ENCODE measurements at places on chromosomes 6 and 20. TPM values are rescaled to one million over a fixed set of nuclear protein-coding genes. Genes with fewer than 3 reads are reported as not detected.

Gene KCNK15
- total RNA-seq = not detected

GRCh38 chr20:48489656-48490055 lies 338.1 kb downstream of the PREX1 start:
- peak; percentile 81 for DNase-seq

DNA sequence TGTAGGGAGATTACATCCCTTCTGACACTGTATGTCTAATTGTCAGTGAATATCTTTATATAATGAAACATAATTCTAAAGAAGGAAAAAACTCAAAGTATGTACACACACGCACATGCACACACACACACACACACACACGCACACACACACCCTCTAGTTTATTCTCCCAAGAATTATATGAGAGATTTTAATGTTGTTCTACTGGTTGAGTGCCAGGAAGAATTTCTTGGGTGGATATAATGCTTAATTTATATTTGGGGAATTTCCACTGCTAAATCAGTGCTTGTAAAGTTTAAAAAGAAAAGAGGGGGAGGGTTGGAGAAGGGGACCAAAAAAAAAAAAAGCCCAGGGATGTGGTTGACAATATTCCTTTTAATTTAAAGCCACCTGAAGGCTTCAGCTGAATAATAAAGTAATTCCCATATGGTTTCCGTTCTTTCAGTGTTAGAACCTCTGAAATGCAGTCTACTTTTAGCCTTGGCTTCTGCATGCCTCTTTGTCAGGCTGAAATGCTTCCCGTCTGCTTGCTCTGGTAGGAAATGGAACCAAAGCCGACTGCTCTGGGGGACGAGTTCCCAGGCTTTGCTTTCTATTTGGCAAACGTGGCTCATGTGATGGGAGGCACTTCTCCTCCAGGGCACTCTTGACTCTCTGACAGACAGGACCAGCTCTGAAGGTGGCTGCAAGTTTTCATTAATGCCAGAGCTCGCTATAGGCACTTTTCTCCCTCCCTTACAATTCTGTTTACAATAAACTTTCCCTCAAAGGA lies 225.4 kb downstream of the PRL start:
- no peak for DNase-seq

DNA sequence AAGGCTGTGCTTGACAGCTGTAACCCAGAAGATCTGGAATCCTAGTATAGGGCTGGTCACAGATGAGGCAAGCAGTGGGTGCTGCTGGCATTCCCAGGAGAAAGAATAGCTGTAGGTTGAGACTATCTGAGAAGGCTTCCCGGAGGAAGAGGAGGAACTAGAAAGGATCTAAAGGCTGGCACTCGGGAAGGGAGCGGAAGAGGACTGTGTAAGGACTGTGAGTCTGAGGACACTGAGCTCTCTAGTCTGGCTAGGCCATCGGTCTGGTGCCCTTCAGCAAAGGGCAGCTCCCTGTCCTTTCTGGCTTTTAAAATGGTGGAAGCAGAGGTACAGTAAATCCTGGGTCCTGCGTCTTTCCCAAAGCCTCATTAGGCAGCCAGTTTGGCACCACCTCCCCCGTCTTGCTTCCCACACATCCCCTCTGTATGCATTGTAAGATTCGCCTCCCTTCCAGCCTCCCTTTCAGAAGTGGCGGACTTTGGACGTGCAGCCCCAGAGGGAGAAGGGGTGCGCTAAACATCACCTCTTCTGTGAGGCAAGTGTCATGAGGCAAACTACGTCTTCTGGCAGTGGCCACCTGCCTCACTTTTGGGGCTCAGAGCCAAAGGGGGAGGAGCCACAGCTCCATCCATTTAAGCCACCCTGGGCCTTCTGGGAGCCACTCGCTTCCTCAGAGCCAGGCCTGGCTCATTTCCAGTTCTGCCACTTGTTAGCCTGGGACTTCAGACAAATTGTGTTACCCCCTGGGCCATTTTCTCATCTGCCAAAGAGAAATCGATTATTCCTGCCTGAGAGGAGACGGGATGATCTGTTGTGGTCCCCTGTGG lies 8.6 kb downstream of the SNPH start:
- DNase-seq = no peak

- no peak for DNase-seq
Observed at GRCh38 chr6:149306967-149307366, 10.5 kb upstream of the TAB2 start.

DNA sequence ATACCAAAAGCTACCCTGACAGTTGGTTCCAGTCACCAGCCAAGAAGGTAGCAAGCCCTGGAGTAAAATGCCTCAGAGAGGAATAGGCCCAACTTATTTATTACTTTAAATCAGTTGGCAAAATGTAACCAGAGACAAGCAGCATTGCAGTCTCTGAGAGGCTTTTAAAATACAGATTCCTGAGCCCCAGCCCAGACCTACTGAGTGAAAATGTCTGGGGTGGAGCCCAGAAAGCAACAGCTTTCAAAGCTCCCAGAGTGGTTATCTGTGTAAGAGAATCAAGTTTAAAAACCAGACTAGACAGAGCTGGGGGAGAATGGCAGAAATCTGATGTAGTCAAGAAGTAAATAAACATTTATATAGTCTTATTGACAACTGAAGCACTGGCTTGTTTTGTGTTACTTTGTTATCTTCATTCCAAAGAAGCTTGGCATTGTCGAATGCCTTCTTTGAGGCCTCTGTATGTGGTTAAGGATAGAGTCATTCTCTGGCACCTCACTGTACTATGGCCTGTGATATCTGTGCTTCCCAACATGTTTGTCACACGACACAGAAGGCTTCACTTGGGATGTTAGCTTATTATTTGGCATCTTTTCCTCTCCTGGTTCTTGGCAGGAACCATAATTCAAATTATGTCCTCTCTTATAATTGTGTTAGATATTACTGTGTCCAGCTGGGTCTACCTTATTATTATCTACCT lies 313.5 kb downstream of the SLC35F1 start:
- DNase-seq = no peak

Gene ENPP4
- 29.5 TPM for total RNA-seq

DNA sequence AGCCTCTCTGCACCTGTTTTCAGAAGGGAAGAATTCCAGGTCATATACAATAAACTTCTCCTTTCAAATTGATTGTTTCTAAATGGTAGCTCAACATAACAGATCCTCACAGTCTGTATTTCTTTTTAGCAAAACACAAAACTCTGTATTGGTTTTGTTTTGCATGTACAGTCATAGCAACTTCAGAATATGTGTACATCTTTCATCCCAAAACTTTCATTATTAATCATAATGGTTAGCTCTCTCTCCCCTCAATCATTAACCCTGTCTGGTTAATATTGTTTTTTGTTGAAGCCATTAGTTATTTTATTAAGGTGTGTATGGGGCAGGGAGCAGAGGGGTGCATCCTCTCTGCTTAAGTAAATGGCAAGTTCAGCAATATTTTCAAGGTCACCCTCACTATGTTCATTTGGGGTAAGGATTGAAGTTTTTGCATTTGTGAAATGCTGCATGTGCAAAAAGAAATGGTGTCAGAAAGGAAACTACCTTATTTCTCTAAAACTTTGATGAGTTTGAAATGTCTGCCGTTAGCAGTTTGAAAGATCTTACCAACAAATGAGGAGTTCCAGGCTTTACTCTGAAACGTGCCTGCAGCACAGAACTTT lies 136.8 kb upstream of the BTBD3 start:
- no peak for DNase-seq

Gene EFCAB8
- not detected for total RNA-seq

DNA sequence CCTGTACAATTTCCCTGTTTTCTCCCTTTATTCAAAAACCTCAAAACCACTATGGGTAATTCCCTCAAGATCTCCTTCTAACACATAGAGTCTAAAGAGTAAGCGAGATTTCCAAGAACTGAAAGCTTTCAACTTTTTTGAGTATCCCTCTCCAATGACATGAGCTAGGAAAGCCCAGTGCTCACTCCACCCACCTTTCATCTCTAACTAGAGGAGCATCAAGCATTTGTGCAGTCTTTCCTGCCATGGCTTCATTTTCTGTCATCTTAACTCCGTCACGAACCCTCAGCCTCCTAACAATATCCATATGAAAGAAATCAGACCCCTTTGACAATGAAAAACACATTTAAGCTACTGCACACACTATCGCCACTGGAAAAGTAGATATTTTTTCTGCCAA lies 91.9 kb upstream of the SUPT3H start:
- no peak for DNase-seq

Gene HLA-DRB5
- 30.6 TPM for total RNA-seq

DNA sequence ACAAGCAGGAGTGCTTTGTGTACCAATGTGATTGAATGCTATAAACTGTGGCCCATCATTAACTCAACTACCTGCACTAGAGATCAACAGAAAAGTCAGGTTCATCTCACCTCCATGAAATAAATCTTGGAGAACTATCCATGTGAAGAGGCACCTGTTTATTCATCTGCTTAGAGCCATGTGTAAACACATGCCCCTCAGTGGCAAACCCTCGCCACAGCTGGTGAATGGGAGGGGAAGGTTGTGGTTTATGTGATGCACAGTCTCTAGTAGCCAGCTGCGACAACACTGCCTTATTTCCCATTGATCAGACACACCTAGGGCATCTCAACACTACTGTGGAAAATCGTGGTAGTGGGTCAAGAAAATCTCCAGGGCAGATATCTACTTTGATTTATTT lies 640.2 kb downstream of the PTPRT start:
- DNase-seq = no peak

- no peak for DNase-seq
Observed at GRCh38 chr20:10466855-10467254, 31.8 kb downstream of the SLX4IP start.

Gene OPN5
- not detected for total RNA-seq

- DNase-seq = no peak
Observed at GRCh38 chr6:79280756-79281155, 46.3 kb upstream of the HMGN3 start.

DNA sequence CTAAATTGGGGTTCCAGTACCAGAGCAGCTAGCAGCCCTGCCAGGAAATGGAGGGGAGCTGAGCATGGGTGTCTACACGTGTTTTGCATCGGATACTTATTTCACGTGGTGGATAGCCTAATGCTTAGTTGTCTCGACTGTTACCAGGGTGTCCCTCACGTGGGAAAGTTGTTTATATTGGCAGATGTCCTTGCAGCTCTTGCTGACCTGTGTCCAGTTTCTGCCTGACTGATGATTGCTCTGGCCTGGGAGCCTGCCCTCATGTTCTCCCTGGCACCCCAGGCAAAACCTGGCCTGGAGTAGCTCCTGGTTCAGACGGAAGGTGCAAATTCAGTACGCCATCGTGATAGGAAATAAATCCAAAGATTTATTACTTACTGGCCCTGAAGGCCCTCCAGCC lies 11.8 kb upstream of the FERMT1 start:
- no peak for DNase-seq

Gene ANKRD66
- total RNA-seq = not detected

Gene LY6G6D
- total RNA-seq = not detected

GRCh38 chr6:123316733-123317323 lies 319.9 kb downstream of the TRDN start:
- no peak for DNase-seq

- no peak for DNase-seq
Observed at GRCh38 chr20:32993496-32994050, 10.7 kb downstream of the SUN5 start.

Gene PFDN4
- 30.2 TPM for total RNA-seq

DNA sequence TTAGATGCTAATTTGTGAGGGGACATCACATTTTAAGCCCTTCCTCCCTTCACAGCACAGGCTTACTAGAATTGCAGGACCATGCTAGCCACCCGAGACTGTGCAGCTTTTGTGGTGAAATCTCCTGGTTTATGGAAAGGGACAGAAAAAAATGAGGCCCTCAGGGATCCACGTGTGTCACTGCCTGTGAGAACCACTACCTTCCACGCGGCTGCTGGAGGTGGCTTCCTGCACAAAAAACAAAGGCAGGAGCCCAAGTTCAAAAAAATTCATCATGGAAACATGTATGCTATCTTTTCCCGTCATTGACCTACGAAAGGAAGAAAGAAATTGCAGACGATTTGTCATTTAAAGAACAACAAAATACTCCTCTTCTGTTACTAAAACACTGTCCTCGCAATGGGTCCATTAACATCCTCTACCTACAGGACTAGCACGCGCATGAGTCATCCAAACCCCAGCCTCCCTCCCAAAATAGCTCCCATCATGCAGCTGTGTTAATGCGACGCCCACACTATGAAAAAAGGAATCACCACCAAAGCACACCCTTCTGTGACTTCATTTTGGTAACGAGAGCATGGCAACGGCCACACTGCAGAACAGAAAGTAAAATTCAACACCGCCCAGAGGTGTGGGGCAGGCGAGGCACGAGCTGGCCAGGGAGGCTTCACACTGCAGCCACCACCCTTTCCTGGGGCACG lies 45.7 kb downstream of the RAMACL start:
- DNase-seq = no peak

Gene OTOR
- total RNA-seq = not detected

All from dorsolateral prefrontal cortex (tissue), 122 donors.